Upper lobe of right lung (tissue), 1 donor: ENCODE measurements at places on chromosomes 6 and 20. TPM values are rescaled to one million over a fixed set of nuclear protein-coding genes. Genes with fewer than 3 reads are reported as not detected.

The HLA-DPB1 gene
- total RNA-seq: 385 TPM

- no peaks in the 10 kb centered on the region for H3K36me3 ChIP-seq
- H3K4me3 ChIP-seq: no peak overlapping the region
- no peaks in the 10 kb centered on the region for H3K4me1 ChIP-seq
- no peak for DNase-seq
Observed at GRCh38 chr20:15081261-15081660, 743.8 kb upstream of the FLRT3 start.

The OXT gene
- not detected for total RNA-seq

DNA sequence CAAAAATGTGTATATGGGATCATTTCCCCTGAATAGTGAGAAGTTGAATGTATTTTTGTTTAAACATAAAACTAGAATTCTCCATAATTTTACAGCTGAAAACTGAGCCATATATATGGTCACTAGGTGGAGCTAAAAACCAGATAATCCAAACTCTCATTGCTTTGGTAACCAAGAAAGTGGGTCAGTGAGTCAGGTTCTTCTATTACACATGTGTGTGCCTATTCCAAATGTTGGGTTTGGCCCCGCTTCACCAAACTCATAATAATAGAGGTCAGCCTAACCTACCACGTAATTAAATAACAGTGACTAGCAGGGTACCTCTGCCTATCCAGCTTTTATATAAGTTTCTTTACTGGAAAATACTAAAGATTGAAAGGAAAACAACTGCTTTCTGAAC is 19.3 kb upstream of the RNGTT start:
- H3K27me3 ChIP-seq: no peaks in the 10 kb centered on the region
- H3K36me3 ChIP-seq: no peaks in the 10 kb centered on the region
- no peak for DNase-seq

DNA sequence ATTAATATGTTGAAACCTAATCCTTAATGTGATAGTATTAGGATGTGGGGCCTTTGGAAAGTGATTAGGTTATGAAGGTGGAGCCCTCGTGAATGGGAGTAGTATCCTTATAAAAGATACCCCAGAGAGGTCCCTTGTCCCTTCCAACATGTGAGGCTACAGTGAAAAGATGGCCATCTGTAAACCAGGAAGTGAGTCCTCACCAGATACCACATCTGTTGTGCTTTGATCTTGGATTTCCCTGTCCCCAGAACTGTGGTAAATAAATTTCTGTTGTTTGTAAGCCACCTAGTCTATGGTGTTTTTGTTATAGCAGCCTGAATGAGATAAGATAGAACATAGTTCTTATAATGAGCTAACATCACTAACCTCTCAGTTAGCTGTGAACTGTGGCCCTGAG is 16.6 kb upstream of the CALHM6 start:
- H3K36me3 ChIP-seq: no peaks in the 10 kb centered on the region
- no peaks in the 10 kb centered on the region for H3K4me1 ChIP-seq
- no peak overlapping the region for H3K4me3 ChIP-seq

DNA sequence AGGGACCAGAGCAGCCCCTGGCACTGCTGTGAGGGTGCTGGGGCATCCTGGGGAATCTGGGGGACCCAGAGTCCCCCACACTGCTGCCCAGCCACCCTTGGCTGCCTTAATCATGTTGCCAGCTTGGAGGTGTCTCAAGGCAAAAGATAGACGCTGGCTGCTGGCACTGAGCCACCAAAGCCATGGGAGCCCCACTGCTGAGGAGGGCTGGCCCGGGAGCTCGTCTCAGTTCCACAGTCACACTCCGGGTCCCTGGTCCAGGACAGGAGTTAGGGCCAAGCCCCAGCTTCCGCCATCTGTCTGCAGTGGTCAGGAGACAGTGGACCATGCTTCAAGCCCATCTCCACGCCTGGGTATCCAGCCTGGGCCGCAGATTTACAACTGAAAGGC is 41.0 kb upstream of the HMGA1 start:
- no peak overlapping the region for H3K27ac ChIP-seq
- no peak overlapping the region for H3K4me3 ChIP-seq
- H3K4me1 ChIP-seq: no peaks in the 10 kb centered on the region
- DNase-seq: no peak
- no peaks in the 10 kb centered on the region for H3K36me3 ChIP-seq

GRCh38 chr6:17511580-17511979 is 88.5 kb upstream of the FAM8A1 start:
- no peak for DNase-seq
- H3K27ac ChIP-seq: no peak overlapping the region
- no peaks in the 10 kb centered on the region for H3K36me3 ChIP-seq
- H3K27me3 ChIP-seq: no peaks in the 10 kb centered on the region
- no peak overlapping the region for H3K4me3 ChIP-seq

The RNF39 gene
- total RNA-seq: 2.4 TPM

- H3K36me3 ChIP-seq: no peaks in the 10 kb centered on the region
- H3K27me3 ChIP-seq: no peaks in the 10 kb centered on the region
- DNase-seq: no peak
- no peaks in the 10 kb centered on the region for H3K4me1 ChIP-seq
- H3K4me3 ChIP-seq: no peak overlapping the region
Observed at GRCh38 chr20:40778894-40779496, 90.0 kb upstream of the MAFB start.

- no peak overlapping the region for H3K27ac ChIP-seq
- H3K27me3 ChIP-seq: no peaks in the 10 kb centered on the region
- peaks cover 6% of the 10 kb centered on the region for H3K4me1 ChIP-seq
- no peaks in the 10 kb centered on the region for H3K36me3 ChIP-seq
- no peak overlapping the region for H3K4me3 ChIP-seq
- DNase-seq: no peak
Observed at GRCh38 chr6:53737746-53738145, 57.1 kb upstream of the LRRC1 start.

DNA sequence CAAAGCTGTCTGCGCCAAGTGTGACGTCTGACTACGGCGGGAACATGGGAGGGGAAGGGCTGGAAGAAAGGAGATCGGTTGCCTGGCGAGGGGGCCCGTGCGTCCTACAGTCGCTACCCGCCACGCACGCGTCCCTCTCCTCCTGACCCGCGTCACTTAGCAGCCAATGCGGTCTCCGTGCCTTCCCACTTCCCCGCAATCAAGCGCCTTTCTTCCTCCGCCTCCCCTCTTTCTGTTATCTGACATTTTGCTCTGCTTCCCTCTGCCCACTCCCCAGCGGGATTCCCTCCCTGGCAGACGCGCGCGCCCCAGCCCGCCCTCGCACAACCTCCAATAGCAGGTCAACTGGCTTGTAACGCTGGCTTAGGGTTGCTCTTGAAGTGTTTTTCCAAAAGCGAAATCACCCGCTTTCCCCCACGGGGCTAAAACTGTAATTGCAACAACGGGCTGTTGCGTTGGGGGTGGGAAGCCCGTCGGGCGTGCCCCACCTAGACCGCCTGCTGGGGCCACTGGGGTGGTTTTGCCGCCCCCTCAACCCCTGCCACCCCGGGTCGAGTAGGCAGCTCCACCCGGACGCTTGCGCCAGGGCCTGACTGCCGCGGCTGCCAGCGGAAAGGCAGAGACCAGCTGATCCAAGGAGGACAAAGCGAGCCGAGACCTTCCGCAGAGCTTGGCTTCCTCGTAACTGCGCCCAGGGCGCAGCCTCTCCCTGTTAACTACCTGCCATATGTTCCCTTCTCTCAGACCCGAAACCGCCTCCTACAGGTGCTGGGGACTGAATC is 6.2 kb upstream of the SOX4 start:
- peaks cover 7% of the 10 kb centered on the region for H3K4me1 ChIP-seq
- H3K36me3 ChIP-seq: no peaks in the 10 kb centered on the region
- peak overlapping the region; percentile 70 for H3K4me3 ChIP-seq
- H3K27me3 ChIP-seq: no peaks in the 10 kb centered on the region
- peak; percentile 84 for DNase-seq

- H3K27ac ChIP-seq: peak overlapping the region; percentile 98
- no peaks in the 10 kb centered on the region for H3K27me3 ChIP-seq
- H3K4me3 ChIP-seq: peak overlapping the region; percentile 37
- peaks cover 100% of the 10 kb centered on the region for H3K4me1 ChIP-seq
- DNase-seq: no peak
Observed at GRCh38 chr20:47355489-47356219, 845 bp downstream of the ZMYND8 start.

GRCh38 chr20:574297-574942 is 30.8 kb upstream of the CSNK2A1 start:
- H3K4me1 ChIP-seq: peaks cover 12% of the 10 kb centered on the region
- no peaks in the 10 kb centered on the region for H3K27me3 ChIP-seq
- H3K4me3 ChIP-seq: no peak overlapping the region
- DNase-seq: no peak
- H3K36me3 ChIP-seq: no peaks in the 10 kb centered on the region
- H3K27ac ChIP-seq: no peak overlapping the region

- no peak within 1 kb of the TSS for H3K27ac ChIP-seq
- H3K4me1 ChIP-seq: no peaks in the 10 kb centered on the region
- DNase-seq: no peak
- no peaks in the 10 kb centered on the region for H3K36me3 ChIP-seq
Observed at GRCh38 chr20:157154-157553, at the start of gene DEFB127. TSS of gene DEFB127 (plus strand) at chr20:157454. CDS start at chr20:157545, 91 bp downstream.

- peaks cover 14% of the 10 kb centered on the region for H3K4me1 ChIP-seq
- H3K27ac ChIP-seq: peak overlapping the region; percentile 100
- H3K36me3 ChIP-seq: peaks cover 20% of the 10 kb centered on the region
- H3K27me3 ChIP-seq: no peaks in the 10 kb centered on the region
- peak; percentile 87 for DNase-seq
- peak overlapping the region; percentile 99 for H3K4me3 ChIP-seq
Observed at GRCh38 chr20:45934046-45934585, 367 bp upstream of the PCIF1 start.

DNA sequence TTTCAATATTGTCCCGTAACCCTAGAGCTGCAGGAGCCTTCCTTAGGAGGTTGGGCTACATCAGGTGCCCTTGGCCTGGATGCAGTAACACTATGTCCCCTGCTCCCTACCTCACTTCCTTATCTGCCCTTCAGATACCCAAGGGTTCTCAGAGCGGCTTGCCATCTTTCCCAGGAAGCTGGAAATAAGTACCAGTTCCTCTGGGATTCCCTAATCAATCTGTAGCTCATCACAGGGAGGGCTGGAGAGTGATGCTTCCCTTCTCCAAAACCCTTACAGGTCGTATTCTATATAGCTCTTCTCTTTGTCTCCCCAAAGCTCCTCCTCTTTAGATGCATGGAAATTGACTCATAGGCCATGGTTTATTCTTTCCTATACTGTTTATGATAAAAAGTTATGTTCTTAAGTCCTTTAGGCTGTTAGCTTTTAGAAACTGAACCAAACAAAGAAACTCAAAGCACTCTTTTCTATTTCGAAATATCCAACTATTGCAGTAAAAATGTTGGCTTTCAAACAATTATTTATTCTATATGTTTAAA is 4.2 kb downstream of the MYCT1 start:
- H3K4me3 ChIP-seq: peak overlapping the region; percentile 9
- no peaks in the 10 kb centered on the region for H3K36me3 ChIP-seq
- H3K27ac ChIP-seq: no peak overlapping the region
- no peak for DNase-seq
- H3K4me1 ChIP-seq: no peaks in the 10 kb centered on the region
- H3K27me3 ChIP-seq: no peaks in the 10 kb centered on the region

DNA sequence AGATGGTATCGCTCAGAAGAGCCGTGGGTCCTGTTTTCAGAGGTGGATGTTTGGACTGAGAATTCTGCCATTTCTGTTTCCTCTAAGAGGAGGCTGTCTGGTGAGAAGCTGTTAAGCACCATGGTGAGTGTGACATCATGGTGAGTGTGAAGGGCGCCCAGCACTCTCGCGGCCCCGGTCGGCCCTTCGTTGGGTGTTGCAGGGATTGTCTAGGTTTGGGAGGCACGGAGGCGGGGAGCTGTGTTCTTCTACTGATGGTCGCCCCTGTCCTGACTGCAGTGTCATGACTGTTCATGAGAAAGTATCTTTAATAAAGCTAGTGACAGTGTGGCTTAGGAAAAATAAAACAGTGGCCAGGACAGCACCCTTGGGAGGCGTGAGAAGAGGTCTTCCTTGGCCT is 70.4 kb downstream of the NOL4L start:
- H3K36me3 ChIP-seq: no peaks in the 10 kb centered on the region
- DNase-seq: no peak
- no peaks in the 10 kb centered on the region for H3K27me3 ChIP-seq
- H3K4me1 ChIP-seq: peaks cover 28% of the 10 kb centered on the region
- no peak overlapping the region for H3K27ac ChIP-seq
